ENCODE measurements at places on chromosomes 1 and 21.

GRCh38 chr1:192539297-192540092 lies 36.1 kb upstream of the RGS1 start:
- DNase-seq: no peak

DNA sequence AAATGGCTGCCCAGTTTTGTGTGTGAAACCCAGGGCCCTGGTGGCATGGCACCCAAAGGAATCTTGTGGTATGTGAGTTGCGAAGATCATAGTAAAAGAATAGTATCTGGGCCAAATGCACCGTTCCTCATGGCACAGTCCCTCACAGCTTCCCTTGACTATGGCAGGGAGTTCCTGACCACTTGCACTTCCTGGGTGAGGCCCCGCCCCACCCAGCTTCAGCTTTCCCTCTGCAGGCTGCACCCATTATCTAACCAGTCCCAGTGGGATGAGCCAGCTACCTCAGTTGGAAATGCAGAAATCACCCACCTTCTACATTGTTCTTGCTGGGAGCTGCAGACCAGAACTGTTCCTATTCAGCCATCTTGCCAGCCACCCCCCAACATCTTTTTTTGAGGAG lies 63.0 kb downstream of the SLC5A9 start:
- no peak for DNase-seq

DNA sequence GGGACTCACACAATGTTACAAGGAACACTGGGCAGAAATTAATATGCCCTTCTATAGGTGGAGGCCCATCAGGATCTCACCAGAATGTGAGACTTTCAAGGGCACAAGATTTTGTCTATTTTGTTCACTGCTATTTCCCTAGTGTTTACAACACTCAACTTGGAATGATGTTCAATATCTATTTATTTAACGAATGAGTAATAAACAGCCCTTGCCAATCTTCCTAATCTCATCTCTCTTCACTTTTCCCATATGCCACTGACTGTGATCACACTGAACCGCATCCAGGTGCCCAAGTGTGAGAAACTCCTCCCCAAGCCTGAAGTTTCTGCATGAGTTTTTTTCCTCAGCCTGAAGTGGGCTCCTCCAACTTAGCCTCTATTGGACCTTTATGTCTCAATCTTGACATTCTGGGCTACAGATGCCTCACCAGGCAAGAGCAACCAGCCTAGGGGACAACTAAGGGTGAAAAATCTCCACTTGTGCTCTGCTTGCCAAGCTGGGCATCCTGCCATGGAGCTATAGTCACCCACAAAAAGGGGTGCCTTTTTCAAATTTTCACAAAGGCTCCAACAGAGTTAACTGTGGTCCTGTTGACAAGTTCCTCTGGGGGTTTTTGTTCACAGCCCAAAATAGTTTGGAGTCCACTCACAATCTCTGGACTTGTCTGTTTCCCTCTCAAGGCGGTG lies 105.6 kb downstream of the PLPP3 start:
- no peak for DNase-seq

DNA sequence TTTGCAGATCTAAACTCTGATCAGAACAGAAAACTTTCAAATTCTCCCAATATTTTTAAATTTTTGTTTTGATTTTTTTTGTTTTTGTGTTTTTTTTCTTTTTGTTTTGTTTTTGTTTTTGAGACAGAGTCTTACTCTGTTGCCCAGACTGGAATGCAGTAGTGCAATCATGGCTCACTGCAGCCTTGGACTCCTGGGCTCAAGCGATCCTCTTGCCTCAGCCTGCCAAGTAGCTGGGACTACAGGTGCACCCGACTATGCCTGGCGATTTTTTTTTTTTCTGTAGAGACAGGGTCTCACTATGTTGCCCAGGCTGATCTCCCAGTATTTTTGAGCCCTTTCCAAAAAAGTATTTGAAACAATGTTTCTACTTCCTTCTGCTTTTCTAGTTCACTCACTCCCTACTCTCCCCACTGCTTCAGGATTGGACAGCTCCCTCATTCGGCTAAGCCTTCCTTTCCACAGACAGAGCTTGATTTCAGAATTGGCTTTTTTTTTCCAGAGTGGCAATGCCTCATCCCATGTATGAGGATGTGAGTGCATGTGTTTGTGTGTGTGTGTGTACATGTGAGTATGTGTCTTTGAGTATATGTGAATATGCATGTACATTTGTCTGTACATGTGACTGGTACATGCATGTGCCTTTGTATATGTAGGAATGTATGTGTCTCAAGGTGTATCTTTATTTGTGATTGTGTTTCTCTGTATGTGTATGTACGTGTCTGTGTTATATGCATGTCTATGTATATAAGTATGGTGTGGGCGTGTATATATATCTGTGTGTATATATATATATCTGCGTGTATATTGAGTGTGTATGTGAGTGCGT lies 11.9 kb downstream of the LHX4 start:
- DNase-seq: no peak

DNA sequence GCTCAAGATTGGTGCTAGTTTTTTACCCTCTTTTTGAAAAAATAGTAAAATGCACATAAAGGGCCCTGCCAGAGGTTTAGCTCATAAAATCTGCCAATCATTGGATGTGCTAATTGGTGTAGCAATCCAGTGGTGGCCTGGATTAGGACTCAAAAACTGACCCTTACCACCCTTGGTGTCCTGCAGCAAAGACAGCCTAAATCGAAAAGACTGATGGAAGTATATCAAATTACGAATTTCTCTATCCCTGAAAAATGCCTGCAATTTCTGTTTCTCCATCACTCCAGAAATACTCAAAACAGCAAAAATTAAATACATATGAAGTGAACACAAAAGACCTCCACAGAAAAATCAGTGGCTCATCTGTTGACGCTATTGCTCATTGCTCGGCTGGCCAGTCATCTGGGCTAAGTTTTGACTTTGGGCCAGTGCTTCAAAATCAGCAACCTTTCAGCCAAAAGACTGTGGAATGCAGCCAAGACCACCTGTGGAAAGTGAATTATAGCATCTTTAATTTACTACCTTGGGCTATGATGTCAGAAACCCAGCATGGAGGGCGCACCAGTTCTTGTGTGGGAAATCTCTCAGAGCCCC lies 30.0 kb downstream of the WLS start:
- DNase-seq: no peak

GRCh38 chr1:29504709-29505410 lies 268.5 kb downstream of the PTPRU start:
- DNase-seq: no peak

GRCh38 chr1:58780411-58780810 lies 3.4 kb downstream of the JUN start:
- no peak for DNase-seq

DNA sequence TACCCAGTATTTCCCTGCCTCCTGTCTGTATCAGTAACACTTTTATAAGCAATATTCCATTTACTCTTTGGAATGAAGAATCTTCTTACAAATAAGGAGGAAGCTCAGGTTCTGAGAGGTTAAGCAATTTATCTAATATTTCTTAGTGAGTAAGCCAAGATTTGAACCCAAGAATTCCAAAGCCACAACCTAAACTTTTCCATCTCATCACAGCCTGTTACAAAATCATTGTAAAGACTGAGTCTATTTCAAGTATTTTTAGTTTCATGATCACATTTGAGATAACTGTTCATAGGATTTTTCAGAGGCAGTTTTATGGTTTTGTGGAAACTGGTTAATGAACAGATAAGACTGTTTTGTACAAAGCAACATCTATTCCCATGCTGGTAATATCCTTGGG lies 29.8 kb upstream of the HHAT start:
- no peak for DNase-seq

GRCh38 chr1:153357853-153358690 lies at the start of gene S100A9:
Gene S100A9 (plus strand): TSS chr1:153357854. CDS start chr1:153358284, 430 bp downstream.
- DNase-seq: no peak

- no peak for DNase-seq
Observed at GRCh38 chr21:40901691-40902090, 54.7 kb upstream of the DSCAM start.

DNA sequence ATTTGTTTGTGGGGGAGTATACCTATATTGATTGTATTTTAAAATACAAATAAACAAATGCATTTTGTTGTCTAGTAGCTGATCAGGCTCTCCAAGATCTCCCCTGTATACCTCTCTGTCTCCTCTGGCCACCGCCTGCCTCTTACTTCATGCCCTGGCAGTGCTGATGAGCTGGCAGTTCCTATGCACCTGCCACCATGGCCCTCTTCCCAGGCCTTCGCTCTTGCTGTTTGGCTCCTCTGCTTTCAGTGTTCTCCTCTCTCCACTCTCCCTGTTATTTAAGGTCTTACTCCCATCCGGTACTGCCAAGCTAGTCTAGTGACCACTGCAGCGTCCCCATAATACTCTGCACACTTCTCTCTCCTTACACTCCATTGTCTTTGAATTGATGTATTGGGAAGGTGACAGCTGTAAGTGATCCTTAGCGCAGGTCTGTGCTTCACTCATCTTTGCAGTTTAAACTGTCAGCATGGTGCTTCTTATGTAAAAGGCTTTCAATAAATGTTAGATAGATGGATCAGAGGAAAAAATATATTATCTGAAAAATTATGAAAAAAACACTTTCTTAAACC lies 88.1 kb upstream of the ATP1A1 start:
- no peak for DNase-seq

- DNase-seq: no peak
Observed at GRCh38 chr1:97864615-97865014, 56.2 kb downstream of the DPYD start.

DNA sequence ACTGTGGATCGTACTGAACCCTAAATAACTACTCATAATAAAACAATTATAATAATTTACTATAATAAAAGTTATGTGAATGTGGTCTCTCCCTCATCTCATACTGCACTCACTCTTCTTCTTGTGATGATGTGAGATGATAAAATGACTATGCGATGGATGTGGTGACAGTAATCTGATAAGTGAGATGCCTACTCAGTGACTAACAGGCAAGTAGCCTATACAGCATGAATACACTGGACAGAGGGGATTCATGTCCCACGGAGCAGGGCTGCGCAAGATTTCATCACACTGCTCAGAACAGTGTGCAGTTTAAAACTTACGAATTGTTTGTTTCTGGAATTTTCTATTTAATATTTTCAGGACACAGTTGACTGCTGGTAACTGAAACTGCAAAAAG lies 304.0 kb downstream of the DUSP10 start:
- DNase-seq: no peak

GRCh38 chr1:209808059-209808581 lies 2.2 kb upstream of the IRF6 start:
- DNase-seq: no peak

- DNase-seq: no peak
Observed at GRCh38 chr1:222046684-222047263, 304.9 kb upstream of the DUSP10 start.

DNA sequence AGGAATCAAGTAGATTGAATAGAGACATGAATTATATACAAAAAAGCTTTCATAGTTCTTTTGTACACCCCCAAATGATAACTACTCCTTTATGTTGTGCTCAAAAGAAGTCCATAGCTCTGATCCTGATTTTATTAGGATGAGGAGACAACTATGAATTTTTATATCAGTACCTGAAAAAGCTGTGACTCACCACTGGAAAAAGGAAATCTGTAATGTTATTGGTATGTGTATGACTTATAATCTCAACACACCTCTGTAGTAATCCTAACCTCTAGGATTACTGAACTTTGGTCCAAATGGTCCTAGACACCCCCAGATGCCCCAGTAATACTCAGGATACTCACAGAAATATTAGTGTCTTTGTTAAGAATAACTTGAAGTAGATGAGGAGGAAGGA lies 10.2 kb downstream of the PRKAB2 start:
- no peak for DNase-seq

DNA sequence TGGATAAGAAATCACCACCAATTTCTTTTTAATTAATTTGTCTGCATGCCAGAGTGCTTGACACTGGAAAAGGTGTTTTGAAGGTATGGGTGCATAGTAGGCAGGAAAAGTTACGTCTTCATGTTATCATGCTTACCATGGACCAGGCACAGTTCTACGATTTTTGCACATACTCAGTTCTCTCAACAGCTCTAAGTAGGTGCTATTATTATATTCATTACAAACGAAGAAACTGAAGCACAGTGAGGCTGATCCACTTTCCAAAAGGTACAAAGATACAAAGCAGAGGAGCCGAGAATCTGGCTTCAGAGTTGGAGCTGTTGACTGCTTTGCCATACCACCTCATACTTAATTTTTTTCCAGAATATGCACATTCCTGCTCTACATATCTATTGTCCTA lies 306.4 kb downstream of the PBX1 start:
- no peak for DNase-seq

DNA sequence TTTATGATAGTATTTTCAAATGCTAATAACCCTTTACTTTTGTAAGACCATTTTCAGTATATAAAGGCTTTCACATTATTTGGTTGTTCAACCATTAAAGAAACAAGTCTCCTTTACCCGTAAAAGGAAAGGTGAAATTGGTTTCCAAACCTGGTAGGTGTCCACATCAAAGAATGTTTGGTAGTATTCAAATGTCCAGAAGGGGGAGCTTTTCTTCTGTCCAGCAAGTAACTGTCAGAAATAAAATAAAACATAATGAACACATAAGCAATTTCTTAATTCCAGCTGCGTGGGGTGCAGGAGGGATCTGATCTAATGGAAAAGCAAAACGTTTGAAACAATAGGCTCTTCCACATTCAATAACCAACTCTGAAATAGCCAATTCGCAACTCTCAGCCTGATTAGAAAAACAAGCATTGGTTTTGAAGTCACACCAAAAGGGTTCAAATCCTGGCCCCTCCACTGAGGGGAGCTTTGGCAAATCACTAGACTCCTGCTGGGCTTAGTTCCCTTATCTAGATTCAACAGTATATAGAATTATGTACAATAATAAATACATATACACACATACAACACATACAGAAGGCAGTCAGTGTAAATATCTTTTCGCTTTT lies 11.0 kb downstream of the YIPF1 start:
- DNase-seq: no peak

- no peak for DNase-seq
Observed at GRCh38 chr1:221756830-221757551, 15.1 kb upstream of the DUSP10 start.

GRCh38 chr1:98429965-98430443 lies 231.5 kb upstream of the SNX7 start:
- no peak for DNase-seq

GRCh38 chr1:12104417-12104816 lies 41.3 kb downstream of the TNFRSF8 start:
- no peak for DNase-seq

DNA sequence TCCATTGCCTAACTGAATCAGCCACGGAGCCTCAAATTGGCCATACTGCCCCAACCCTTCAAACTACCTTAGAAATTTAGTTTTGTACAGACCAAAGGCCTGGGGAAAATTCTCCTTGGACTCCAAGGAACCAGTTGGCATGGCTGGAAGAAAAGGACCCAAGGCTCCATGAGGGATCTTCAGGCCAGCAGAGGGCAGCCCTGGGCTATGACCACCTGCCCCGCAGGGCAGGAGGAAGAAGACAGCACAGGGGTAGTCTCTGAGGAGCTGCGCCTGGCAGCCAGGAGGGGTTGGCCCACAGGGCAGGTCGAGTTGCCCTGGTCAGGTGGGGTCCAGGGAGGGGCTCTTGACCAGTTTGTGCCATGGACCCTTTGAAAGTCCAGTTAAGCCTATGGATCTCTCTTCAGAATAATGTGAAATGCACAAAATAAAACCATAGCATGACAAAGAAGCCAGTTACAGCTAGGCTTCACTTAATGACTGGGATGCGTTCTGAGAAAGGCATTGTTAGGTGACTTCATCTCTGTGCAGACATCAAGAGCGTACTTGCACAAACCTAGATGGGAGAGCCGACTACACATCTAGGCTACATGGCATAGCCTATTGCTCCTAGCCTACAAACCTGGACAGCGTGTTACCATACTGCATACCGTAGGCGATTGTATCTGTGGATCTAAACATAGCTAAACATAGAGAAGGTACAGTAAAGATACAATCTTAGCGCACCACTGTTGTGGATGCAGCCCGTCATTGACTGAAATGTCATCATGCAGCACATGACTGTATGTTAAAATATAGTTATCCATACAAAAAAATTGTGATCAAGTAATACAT lies 26.1 kb downstream of the CACNA1S start:
- peak; percentile 16 for DNase-seq
